Endothelial cell (in vitro differentiated cells): ENCODE measurements at places on chromosomes 3 and 15.

GRCh38 chr3:71564361-71564760 lies 19.2 kb downstream of the FOXP1 start:
- no peak for DNase-seq

GRCh38 chr15:31255176-31255510 lies 71.5 kb upstream of the KLF13 start:
- no peak for DNase-seq

- DNase-seq = no peak
These were observed 17.4 kb downstream of the FILIP1L start for GRCh38 chr3:100096866-100097265.

DNA sequence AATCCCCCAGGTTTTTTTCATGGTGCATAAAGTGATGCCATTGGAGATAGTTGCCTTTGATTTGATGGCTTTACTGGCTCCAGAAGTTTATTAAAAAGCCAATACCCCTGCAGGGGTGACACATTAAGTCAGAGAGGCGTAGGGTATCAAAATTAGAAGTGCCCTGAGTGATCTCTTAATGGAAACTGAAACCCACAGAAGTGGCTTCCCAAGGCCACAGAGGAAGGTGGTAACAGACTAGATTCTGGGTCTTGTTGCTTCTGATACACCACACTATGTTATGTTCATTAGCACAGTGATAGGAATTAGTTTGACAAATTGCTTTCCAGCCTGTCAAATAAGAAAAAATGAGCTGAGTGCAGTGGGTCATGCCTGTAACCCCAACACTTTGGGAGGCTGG lies 112.3 kb downstream of the IQCH start:
- no peak for DNase-seq

DNA sequence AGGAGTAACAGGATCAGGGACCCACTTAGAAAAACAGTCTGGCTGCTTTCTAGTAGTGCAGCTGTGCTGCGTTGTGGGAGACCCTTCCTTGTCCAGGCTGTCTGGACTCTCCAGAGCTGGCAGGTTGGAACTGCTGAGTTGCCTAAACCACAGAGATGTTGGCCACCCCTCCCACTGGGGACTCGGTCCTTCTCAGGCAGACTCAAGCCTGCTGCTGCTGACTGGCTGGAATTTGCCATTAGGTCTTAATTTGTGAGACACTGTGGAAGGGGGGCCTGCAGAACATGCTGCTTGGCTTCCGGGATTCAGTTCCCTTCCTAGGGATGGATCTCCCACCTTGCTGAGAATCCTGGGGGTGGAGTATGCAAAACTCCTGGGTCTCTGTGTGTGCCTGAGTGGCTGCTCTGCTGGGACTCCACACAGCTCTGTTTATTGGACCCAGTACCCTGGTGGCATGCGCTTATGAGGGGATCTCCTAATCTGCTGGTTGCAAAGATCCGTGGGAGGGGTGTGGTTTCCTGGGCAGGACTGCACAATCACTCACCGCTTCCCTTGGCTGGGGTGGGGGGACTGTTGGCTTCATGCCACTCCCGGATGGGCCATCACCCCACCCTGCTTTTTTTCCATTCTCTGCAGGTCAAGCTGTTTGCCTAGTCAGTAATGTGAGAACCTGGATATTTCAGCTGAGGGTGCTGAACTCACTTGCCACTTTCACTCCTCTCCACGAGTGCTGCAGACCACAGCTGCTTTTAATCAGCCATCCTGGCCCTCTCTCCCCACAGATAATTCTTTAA lies 150.5 kb downstream of the CFAP20DC start:
- no peak for DNase-seq

DNA sequence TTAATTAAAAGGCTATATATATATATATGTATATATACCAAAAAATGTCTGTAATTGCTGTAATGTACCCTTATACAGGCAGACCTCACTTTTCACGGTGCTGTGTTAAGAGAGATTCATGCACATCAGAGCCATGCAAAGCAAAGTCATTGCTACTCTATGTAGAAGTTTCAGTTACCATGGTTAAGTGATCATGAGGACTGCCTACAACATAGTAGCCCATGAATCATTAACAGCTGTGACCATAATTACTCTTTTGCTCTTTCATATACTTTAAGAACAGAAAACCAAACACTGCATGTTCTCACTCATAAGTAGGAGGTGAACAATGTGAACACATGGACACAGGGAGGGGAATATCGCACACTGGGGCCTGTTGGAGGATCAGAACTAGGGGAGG lies 225.3 kb upstream of the EPHA3 start:
- DNase-seq = no peak

DNA sequence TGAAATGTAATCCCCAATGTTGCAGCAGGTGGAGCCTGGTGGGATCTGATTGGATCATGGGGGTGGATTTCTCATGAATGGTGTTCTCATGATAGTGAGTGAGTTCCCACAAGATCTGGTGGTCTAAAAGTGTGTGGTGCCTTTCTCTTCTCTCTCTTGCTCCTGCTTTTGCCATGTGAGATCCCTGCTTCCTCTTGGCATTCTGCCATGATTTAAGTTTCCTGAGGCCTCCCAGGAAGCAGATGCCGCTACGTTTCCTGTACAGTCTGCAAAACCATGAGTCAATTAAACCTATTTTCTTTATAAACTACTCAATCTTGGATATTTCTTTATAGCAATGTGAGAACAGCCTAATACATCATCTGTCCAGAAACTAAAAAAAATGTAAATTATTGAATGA lies 298.3 kb downstream of the MEX3B start:
- DNase-seq = no peak

- DNase-seq = no peak
These were observed 71.1 kb upstream of the RAP2B start for GRCh38 chr3:153090973-153091372.

- no peak for DNase-seq
These were observed 89.8 kb upstream of the MEX3B start for GRCh38 chr15:82135638-82136037.

DNA sequence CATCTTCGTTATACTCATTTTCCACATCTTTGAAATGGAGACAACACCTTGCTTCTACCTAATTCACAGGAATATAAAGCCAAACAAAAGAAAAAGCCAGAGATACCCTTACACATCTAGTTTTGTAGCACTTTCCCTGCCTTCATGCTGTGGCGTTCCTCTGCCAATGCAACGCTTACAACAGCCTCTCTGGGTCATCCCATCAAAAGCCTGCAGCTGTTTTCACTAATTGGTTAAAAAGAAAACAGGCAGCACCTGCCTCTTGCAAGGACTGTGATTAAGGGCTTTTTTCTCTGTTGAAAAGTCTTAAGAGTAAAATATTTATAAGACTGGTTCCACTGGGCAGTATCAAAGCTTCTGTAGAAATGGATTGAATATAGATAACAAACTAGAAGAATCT lies 120.3 kb downstream of the FMN1 start:
- DNase-seq = no peak

GRCh38 chr3:178422406-178422805 lies 113.8 kb upstream of the KCNMB2 start:
- no peak for DNase-seq
